T-helper 17 cell (primary cell): ENCODE measurements at places on chromosomes 7 and 10. TPM values are rescaled to one million over a fixed set of nuclear protein-coding genes. Genes with fewer than 3 reads are reported as not detected.

The TDRD1 gene
- 0.20 TPM for total RNA-seq

The ABCA13 gene
- not detected for total RNA-seq

The C10orf105 gene
- 0.31 TPM for total RNA-seq

The AKR1C3 gene
- 0.60 TPM for total RNA-seq

The PFKP gene
- 76.9 TPM for total RNA-seq

The C7orf33 gene
- total RNA-seq: not detected

The SFTPA1 gene
- not detected for total RNA-seq

The DNAJB6 gene
- total RNA-seq: 266 TPM

The PLEKHS1 gene
- total RNA-seq: 0.13 TPM

The PIK3AP1 gene
- 1.9 TPM for total RNA-seq

The FANK1 gene
- 0.60 TPM for total RNA-seq

The CYP3A5 gene
- 0.20 TPM for total RNA-seq

The ITIH5 gene
- not detected for total RNA-seq

The VSTM4 gene
- not detected for total RNA-seq

The H2BK1 gene
- total RNA-seq: 4.1 TPM

The APBB1IP gene
- 77.1 TPM for total RNA-seq

The HABP2 gene
- total RNA-seq: not detected

The LIPM gene
- total RNA-seq: not detected

The ZNF862 gene
- 27.5 TPM for total RNA-seq

The FEZF1 gene
- not detected for total RNA-seq
